Activated CD4-positive, alpha-beta T cell treated with anti-CD3 and anti-CD28 coated beads, Interleukin-2, amount 50 U/mL, for 48 hours (primary cell): ENCODE measurements at places on chromosomes 3 and 15.

DNA sequence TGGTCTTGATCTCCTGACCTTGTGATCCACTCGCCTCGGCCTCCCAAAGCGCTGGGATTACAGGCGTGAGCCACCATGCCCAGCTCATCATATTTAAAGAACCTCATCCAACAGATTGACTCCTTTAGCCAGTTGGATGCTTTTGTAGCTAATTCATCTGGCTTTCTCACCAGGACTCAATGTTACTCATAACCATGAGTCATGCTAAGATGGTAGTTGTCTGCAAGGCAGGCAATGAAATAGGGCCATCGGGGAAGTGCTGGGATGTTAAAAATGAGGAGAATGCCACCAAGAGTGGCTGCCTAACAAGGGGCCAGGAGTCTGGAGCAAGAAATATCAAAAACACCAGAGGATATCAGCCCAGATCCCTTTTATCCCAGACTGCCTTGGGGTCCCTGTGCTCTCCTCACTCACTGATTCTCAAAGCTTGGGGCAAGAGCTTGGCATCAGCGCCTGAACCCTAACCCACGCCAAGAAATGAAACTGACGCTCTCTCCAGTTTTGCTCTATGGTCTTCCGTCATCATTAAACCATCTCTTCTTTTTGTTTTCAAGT lies 7.4 kb upstream of the PCOLCE2 start:
- DNase-seq = no peak

DNA sequence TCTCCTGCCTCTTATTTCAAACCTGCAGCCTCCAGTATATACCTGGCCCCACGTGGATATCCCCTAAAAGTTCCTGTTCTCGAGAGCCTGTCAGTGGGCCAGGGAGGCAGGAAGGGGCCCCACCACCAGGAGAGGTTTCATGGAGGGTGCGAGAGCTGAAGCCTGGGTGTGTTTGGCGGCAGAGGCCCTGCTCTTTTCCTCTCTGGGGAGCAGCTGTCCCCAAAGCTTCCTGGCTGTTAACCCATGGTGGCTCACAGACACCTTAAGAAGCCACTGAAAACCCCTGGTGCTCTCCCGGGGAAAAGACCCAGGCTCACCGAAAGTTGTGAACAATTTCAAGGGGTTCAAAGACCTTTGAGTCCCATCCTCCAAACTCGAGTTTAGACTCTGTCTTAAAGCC lies 1.1 kb downstream of the PRRT3 start:
- DNase-seq = peak; percentile 44

DNA sequence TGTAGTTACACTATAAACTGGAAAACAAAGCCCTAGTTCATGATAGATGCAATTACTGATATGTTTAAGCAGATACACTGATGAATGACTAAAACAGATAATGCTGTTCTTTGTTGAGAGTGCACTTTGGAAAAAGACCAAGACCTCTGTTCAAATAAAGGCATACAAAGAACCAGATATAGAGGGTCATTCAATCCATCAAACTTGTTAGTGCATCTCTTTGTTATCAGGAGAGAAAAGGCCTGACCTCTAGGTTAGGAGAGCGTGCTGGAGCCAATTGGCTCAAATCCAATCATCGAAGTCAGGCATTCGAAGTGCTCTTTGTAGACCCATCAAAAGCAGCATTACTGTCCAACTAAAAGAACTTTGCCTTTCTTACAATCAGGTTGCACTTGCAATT lies 124.2 kb downstream of the TFG start:
- DNase-seq = no peak

DNA sequence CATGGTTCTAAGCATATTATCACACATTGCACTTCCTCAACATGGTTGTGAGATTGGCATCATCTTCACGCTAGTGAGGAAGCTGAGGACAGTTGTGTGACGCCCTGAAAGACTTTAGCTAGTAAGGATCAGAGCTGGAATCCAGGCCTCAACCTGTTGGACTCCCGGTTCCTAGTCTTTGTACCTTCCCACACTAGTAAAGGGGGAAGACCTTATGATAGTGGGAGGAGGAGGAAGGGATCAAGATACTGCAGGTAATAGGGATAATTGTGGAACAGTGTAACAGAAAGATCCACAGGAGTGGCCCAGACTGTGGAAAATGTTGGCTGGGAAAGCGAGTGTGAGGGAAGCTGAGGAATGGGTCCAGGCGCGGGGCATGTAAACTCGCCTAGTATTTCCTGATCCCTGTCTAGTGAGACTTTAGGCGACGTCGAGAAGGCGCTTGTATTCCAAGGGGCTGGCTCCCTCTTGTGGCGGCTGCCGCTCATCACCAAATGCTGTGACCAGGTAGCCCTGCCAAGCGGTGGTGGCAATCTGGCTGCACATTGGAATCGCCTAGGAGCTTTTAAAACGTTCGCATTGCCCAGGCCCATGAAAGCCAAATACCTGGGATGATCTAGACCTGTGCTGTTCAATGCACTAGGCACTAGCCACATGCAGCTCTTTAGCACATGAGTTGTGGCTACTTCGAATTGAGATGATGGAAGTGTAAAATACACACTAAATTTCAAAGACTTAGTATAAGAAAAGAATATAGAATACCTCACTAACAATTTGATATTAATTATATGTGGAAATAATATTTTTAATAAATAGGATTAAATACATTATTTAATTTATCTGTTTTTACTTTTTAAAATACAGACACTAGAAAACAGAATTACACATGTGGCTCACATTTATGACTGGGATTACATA lies 38.8 kb upstream of the CLDN18 start:
- peak; percentile 77 for DNase-seq

- no peak for DNase-seq
Measured at GRCh38 chr3:156353563-156353962, 201.4 kb downstream of the SSR3 start.

- DNase-seq = no peak
Measured at GRCh38 chr3:48686538-48687219, 964 bp upstream of the NCKIPSD start.

- DNase-seq = no peak
Measured at GRCh38 chr3:190010486-190010885, 110.2 kb downstream of the P3H2 start.

DNA sequence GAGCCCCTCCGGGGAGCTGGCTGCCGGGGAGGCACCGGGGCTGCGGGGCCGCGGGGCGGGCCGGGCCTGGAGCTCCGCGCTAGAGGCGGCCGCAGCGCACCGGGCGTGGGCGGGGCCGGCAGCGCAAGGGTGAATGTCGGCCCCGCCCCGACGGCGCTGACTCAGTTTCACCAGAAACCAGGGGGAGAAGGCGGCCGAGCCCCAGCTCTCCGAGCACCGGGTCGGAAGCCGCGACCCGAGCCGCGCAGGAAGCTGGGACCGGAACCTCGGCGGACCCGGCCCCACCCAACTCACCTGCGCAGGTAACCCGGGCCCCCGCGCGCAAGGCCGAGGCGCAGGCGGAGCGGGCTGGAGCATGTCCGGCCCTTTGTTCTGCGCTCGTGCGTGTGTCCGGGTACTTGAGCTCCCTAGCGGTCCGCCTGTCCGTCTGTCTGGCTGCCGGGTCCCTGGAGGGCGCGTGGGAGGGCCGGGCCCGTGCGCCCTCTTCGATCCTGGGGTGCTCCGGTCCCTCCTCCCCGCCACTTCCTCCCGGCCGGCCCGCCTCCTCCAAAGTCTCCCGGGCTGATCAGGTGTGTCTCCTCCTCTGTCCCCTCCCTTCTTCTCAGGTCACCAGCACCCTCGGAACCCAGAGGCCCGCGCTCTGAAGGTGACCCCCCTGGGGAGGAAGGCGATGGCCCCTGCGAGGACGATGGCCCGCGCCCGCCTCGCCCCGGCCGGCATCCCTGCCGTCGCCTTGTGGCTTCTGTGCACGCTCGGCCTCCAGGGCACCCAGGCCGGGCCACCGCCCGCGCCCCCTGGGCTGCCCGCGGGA lies at the start of gene SPINT1:
Gene SPINT1 (plus strand): TSS at position 164 of the 811 bp plus-strand sequence. CDS start 507 bp downstream, at position 671.
- peak; percentile 85 for DNase-seq

DNA sequence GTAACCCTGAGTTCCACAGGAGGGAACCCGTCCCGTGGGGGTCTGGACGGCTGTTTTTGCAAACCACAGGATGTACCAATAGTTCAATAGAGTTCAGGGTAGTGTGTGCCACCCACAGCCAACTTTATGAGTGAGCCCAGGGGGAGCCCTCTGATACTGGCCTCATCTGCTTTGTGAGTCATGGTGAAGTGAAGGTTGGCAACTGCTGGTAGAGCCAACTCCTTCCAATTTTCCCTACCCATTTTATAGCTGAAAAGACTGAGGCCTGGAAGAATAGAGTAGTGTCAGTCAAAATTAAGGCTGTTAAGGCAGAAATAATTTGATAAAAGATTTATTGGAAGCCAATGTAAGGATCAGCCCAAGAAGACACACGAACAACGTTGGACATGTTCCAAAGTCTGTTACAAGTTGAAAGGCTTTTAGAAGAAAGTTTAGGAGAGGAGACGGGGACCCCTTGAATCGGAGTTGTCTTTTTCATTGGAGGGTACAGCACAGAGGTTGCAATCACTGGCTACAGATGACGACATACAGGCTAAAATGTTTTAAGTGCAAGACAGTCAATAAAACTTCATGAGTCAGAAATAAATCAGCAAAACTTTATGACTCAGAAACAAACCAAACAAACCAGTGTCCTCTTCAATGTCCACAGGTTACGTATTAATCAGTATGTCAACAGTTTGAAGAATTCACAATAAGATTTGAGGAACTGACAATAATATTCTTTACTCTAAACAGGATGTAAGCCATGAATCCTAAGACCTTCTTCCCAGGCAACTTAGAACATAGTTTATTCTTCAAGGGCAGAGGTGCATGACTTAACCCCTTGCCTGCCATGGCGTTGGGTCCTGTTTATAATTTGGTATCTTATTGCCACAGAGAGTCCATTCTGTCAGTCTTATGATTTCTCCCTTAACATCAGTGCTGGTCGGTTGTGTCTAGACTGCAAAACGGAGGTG lies 62.9 kb upstream of the NR2E3 start:
- DNase-seq = no peak

- DNase-seq = no peak
Measured at GRCh38 chr3:97230486-97230885, 416.1 kb downstream of the EPHA6 start.

- no peak for DNase-seq
Measured at GRCh38 chr15:83977992-83978391, 257.6 kb upstream of the GOLGA6L4 start.

DNA sequence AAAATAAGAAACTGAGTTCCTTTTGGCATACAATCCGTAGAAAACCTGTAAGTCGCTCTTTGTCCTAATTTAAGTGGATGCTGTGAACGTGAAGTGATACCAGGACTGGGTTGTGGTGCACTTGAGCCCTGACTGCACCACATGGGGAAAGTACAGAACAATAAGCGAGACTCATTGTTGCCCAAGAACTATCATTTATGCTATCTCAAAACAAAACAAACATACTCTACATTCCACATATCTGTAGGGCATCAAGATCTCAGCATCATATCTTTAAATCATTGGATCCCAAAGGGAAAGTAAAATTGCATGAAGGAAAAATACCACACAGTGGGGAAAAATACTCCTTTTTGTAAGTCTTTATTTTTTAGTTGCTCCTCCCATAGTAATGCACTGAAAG lies 580.3 kb downstream of the MECOM start:
- DNase-seq = no peak

GRCh38 chr3:151307131-151307530 lies 9.5 kb downstream of the GPR87 start:
- no peak for DNase-seq

DNA sequence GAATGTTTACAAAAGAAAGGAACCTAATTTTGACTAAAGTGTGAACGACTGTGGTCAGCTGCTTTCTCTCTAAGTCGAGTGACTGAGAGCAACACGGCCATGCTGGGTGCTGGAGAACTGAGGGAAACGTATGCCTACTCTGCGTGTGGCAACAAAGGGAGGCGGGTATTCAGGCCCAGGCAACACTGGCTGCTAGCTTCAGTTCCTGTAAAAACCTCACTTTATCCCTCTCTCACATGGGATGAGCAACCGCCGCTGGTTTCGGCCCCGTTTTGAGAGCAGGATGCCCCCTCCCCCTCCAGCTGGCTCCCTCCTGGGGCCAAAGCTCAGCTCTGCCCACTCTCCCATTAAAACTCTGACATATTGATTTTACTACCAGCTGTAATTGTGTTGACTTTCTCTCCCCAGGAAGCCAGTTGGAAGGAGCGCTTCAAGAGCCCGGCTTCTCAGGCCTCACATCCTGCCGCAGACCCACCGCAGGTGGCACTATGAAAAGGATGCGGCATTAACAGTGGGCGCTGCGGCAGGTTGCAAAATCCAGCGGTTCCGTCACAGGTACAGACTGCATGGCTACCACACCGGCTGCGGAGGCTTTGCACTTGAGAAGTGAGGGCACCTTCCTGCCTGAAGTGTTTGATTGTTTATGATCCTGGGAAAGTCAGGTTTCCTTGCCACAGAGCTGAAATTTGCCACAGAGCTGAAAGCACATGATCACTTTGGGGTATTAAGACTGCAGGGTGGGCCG lies 12.7 kb downstream of the PLXND1 start:
- DNase-seq = peak; percentile 80

- DNase-seq = no peak
Measured at GRCh38 chr15:38401106-38401505, 52.8 kb upstream of the FAM98B start.

DNA sequence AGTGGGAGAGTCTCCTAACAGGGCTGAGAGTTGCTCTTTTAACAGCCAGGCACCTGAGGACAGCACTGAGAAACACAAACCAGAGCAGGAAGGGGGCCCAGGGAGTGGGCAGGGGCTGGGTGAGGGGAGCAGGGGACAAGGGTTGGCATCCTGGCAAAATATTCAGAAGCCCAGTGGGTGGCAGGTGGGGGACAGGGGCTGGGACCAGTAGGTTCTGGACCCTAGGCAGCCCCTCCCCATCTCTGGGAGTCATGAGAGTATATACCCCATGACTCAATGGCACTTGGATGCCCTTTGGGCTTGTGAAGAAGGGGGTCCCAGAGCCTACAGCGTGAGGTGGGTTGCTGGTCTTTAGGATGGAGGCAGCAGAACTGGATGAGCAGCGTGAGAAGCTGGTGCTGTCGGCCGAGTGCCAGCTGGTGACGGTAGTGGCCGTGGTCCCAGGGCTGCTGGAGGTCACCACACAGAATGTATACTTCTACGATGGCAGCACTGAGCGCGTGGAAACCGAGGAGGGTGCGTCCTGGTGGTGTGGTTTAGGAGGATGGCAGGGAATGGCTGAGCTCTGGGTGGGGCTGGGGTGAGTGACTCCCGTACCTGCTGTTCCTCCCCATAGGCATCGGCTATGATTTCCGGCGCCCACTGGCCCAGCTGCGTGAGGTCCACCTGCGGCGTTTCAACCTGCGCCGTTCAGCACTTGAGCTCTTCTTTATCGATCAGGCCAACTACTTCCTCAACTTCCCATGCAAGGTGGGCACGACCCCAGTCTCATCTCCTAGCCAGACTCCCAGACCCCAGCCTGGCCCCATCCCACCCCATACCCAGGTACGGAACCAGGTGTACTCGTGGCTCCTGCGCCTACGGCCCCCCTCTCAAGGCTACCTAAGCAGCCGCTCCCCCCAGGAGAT lies 24.2 kb downstream of the NBEAL2 start:
- DNase-seq = no peak
